ENCODE measurements at places on chromosomes 2 and 18.

DNA sequence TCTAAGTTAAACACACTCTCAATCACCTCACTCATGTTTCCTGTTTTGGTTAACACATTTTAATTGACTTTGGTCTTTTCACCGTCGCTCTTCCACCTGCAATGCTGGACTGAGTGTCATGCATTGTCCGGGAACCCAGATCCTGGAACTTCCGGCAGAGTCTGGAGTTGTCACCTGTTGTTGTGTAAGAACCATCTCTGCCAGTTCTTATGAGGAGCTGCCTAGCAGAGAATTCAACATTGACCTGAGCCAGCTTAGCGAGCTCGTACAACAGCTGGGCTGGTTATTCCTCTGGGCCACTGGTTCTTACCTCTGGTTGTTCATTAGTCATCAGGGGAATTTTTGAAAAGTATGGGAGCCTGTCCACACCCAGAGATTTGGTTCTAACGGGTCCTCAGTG is 75.7 kb downstream of the BCL2L11 start:
- no peak for DNase-seq

GRCh38 chr2:9398881-9399780 is 24.2 kb downstream of the ITGB1BP1 start:
- no peak for DNase-seq

- no peak for DNase-seq
Observed at GRCh38 chr2:79729532-79729931, 216.7 kb downstream of the CTNNA2 start.

DNA sequence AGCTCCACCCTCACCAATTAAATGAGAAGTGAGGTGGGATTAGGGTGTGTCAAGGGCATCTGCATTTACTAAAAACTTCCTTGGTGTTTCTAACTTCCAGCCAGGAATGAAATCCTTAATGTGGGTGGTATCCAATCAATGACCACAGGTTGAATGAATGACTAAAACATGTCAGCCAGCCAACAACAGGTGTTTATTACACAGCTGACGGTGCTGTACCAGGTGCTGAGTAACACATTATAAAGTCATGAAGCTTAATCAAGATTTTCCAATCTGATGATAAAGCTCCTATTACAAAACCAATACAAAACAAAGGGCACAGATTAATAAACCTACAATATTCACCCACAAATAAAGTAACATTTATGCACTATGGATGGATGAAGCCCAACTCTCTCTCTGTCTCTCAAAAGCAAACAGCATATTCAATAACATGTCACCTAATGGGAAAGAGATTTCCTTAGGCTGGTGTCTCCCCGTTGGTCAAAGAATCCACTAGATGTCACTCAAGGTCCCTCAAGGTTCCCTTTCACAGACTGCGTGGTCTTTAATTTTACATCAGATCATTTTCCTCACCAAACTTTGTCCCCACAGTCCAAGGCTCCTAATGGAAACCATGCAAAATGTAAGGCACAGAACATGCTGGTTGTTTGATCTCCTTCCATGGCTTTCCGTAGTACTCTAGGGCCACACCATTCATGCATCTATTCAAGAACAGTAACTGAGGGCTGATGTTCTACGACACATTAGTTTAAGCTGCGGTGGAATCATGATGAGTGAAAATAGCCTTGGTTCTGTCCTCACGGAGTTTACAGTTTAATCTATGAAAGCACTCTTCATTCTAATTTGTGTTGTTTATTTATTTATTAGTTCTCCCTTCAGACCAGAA is 6.4 kb upstream of the PTPN4 start:
- DNase-seq, result no peak

- no peak for DNase-seq
Observed at GRCh38 chr18:74380916-74381315, 65.3 kb downstream of the C18orf63 start.

DNA sequence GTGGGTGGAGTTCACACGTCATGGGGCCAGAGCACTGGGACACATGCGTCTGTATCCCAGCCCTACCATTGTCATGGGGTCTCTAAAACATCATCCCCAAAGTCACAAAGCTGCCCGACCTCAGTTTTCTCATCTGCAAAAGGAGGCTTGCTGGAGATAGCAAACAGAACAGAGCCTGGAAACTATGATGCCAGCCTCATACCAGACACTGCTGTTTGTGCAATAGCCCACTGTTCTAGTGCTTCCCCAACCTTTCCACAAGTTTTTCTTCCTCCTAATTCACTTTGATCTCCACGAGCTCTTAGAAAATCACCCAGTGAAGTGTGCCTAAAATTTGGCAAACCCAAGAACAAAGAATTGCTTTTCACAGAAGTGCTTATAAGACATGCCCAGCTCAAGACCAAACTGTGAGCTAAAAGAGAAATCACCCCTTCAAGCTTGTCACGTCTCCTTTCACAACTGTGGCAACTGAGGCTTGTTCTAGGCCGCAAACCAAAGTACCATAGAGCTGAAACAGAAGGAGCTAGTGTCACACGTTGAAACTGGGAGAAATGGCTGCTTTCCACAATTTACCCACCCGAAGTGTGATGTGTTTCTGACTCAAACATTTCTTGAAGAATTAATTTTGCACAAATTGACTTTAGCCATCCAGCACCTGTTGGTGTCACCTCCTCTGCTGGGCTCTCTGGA is 162.7 kb upstream of the ID2 start:
- no peak for DNase-seq

- DNase-seq, result no peak
Observed at GRCh38 chr2:75560768-75561565, at the start of gene EVA1A. EVA1A (minus strand) TSS chr2:75560939; CDS start chr2:75518140, 42,799 bp downstream.

- DNase-seq, result no peak
Observed at GRCh38 chr2:140200764-140201163, 1420.6 kb upstream of the NXPH2 start.

GRCh38 chr18:58172031-58172430 is 128.0 kb downstream of the NEDD4L start:
- DNase-seq, result no peak

DNA sequence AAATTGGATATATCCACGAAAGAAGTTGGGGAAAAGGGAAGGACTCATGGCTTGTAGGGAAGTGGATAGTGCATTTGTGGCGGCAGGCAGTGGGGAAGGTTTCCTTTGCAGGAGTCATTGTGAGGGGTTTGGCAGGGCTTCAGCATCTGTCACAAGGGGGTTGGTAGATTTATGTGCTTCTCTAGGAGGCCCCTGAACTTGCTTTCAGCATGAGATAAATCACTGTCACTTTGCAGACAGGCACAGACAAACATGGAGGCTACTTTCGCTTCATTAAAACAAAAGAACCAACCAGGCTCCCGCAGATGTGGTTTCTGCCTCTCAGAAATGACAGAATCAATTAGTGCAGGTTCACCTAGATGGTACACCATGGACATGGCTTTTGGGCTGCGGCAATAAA is 340.7 kb downstream of the TGIF1 start:
- DNase-seq, result no peak

DNA sequence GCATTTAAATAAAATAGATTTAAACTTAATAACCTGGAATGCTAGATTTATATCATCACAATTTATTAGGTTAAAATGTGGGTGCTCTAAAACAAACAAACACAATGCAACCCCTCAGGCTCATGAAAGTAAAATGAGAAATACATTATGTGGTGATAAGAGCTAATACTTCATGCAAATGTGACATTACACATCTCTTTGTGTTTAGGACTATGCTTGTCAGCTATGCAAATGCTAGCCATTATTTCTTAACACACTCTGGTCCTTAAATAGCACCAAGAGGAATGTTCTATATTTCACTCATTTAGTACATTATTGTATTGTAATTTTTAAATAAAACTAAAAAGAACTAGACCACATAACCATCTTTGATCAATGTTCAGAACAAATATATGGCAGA is 627.6 kb downstream of the DPP10 start:
- no peak for DNase-seq

- no peak for DNase-seq
Observed at GRCh38 chr2:176657393-176657792, 388.2 kb downstream of the MTX2 start.

GRCh38 chr2:65974067-65974723 is 460.7 kb upstream of the MEIS1 start:
- no peak for DNase-seq

DNA sequence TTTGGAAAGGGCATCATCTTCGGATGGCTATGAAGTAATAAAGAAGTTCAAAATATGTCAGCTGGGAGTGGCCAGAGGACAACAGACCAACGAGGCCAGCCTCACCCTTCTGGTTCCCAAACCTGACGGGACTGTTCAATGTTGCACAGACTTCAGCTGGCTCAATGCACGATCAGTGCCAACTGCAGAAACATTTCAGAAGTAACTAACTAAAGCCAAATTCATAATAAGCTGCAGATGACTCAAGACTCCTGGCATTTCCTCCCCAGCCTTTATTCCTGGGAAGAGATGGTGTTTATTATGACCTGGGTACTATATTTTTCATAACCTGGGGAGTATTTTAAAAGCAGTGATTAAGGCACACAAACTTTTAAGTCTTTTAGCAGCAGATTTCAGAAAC is 3.8 kb upstream of the ATP6V1C2 start:
- DNase-seq, result no peak

- no peak for DNase-seq
Observed at GRCh38 chr2:221310730-221311129, 261.4 kb downstream of the EPHA4 start.

DNA sequence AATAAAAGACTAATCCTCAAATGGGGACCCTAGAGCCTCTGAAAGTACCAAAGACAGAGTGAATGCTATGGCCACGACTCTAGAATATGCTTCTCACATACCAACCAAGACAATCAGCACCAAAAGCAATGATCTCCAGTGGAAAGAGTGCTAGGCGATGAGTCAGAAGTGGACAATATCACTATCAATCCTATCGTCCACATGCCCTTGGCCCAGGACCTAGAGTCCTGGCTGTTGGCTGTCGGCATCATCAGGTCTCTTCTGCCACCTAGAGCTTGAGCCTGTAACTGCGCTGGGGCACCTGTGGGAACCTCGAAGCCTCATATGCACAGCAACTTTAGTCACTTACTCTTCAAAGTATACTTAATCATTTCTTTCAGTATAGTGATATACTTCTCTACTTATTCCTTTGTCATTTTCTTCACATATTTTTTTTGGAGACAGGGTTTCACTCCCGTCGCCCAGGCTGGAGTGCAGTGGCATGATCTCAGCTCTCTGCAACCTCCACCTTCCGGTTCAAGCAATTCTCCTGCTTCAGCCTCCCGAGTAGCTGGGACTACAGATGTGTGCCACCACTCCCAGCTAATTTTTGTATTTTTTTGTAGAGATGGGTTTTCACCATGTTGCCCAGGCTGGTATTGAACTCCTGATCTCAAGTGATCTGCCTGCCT is 29.7 kb downstream of the NOL10 start:
- DNase-seq, result peak; percentile 21

DNA sequence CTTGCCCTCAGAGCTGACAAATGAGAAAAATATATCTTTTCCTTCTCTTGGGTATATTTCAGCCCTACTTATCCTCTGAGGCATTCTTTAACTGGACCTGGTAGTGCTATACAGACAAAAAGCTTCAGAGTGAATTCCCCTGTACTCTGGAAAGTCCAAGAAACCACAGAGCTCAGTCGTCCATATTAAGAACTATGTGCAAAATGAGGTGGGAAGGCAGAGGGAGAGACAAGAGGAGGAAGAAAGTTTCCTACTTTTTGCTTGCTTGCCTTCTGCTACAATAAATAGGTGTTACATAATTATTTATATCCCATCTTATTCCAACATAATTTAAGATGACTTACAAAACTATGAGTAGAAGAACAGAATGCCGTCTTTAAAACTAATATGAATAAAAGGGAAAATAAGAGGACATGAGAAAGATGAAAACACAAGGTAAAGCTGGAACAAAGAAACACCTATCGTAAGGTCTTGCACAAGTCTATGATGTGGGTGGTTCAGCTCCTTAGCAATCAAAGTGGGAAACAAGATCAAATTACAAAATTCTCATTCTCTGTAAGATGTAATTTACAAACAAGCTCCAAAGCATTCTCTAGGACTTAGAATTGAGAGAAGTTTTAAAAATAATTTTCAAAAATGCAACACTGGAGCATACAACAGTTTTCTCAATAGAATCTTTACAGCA is 97.9 kb downstream of the BAZ2B start:
- DNase-seq, result no peak

DNA sequence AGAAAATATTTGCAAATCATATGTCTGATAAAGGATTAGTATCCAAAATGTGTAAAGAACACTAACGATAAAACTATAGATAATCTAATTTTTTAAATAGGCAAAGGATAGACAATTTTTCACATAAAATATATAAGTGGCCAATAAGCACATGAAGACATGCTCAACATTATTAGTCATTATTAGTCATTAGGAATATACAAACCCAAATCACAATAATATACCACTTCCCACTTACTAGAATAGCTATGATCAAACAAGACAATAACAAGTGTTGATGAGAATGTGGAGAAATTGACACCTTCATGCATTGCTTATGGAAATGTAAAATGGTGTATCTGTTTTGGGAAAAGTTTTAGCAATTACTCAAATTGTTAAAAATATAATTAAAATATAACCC is 12.6 kb upstream of the MAP2 start:
- DNase-seq, result no peak

Data from activated CD4-positive, alpha-beta T cell treated with anti-CD3 and anti-CD28 coated beads for 24 hours (primary cell).